Epithelial cell of alveolus of lung (primary cell): ENCODE measurements at places on chromosomes 12 and 14. TPM values are rescaled to one million over a fixed set of nuclear protein-coding genes. Genes with fewer than 3 reads are reported as not detected.

The CDKN1B gene
- total RNA-seq, result 26.8 and 68.6 TPM in 2 replicates

The GUCY2C gene
- total RNA-seq, result not detected in 2 replicates

The SLC39A9 gene
- total RNA-seq, result 76.2 and 77.0 TPM in 2 replicates

The SPSB2 gene
- 3.6 and 5.4 TPM in 2 replicates for total RNA-seq

The MMP17 gene
- 15.9 and 18.1 TPM in 2 replicates for total RNA-seq

The CMKLR1 gene
- 0.13 TPM in 1 of 2 replicates, not detected in the other for total RNA-seq

The PRB2 gene
- total RNA-seq, result not detected in 2 replicates

The CD69 gene
- 0.08 and 1.0 TPM in 2 replicates for total RNA-seq

The SCYL2 gene
- 23.3 and 28.2 TPM in 2 replicates for total RNA-seq

The ANKRD33 gene
- total RNA-seq, result 0.13 and 0.24 TPM in 2 replicates

The HECTD1 gene
- 75.6 and 81.6 TPM in 2 replicates for total RNA-seq

The SERPINA3 gene
- total RNA-seq, result 29.4 and 66.7 TPM in 2 replicates

The ESRRB gene
- not detected in 2 replicates for total RNA-seq

The IFNG-AS1 gene
- total RNA-seq, result not detected in 2 replicates

The GPR65 gene
- total RNA-seq, result under 0.01 TPM in 1 of 2 replicates, not detected in the other
